ENCODE measurements at places on chromosomes 2 and 18.

DNA sequence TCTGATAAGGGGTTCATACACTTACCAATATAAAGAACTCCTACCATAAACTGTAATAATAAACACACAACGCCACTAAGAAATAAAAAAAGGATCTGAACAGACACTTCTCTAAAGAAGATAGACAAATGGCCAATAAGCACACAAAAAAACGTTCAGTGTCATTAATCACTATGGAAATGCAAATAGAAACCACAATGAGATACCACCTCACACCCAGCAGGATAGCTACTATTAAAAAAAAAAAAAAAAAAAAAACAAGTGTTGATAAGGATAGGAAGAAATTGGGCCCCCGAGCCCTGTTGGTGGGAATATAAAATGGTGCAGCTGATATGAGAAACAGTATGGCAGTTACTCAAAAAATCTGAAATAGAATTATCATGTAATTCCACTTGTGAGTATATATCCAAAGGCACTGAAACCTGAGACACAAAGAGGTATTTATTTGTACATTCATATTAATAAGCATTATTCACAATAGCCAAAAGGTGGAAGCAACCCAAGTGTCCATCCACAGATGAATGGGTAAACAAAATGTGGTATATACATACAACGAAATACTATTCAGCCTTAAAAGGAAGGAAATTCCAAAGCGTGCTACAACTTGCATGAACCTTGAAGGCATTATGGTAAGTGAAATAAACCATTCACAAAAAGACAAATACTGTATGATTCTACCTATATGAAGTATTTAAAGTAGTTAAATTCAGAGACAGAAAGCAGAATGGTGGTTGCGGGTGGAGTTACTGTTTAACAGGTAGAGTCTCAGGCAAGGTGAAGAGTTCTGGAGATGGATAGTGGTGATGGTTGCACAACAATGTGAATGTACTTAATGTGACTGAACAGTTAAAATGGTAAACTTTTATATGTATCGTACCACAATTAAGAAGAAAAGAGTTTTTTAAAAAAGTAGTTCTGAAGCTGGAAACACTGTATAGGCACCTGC lies 17.9 kb downstream of the REV1 start:
- no peak for DNase-seq

DNA sequence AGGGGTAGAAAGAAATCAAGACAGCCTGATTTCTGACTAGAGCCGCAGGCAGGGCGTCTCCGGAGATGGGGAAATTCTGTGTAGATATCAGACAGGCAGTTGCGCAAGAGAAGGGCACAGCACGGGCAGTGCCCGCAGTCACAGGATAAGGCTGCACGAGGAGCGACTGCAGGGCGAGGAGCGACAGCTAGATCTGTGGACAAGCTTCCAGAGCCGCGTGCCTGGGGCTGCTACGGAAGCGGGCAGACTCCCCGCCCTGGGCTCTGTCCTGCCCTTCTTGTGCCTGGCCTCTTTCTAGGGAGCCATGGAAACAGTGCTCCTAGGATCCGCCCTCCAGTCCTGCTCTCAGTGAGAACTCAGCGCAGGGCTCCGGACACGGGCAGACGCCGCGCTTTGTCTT lies 12.6 kb downstream of the MC5R start:
- DNase-seq: no peak

GRCh38 chr2:48768669-48769068 lies 13.1 kb upstream of the LHCGR start:
- DNase-seq: no peak

DNA sequence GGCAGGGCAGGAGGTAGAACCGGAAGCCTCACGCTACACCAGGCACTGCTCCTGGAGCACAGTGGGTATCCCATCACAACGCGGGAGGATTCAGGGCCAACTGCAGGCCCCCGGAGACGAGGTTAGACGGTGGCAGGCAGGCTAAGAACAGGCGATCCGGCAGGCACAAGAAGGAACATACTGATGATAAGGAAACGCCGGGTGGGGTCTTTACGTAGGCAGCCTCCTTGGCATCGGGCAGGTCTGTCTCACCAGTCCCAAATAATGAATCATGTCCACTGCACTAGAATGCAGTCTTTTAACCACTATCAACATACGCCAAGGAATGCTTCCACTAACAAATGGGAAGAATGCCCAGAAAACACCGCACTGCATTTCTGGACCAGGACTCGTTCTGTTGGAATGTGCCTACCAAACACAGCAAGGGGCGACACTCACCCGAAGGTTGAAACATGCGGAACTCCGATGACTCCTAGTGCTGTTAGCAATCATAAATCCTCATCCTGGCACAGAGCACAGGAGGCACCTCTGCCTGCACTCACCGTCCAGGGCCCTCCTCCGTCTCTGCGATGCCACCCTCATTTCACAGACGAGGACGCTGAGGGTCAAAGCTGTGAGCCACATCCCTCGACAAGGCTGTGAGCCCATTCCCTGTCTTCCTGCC lies 35.2 kb downstream of the ZNF516 start:
- DNase-seq: no peak

- no peak for DNase-seq
Observed at GRCh38 chr2:9236045-9236344, 29.4 kb downstream of the ASAP2 start.

- DNase-seq: no peak
Observed at GRCh38 chr2:7094231-7094741, 177.1 kb downstream of the RNF144A start.

GRCh38 chr2:228048838-228049490 lies 132.5 kb downstream of the SPHKAP start:
- no peak for DNase-seq

- DNase-seq: peak; percentile 17
Observed at GRCh38 chr18:13611601-13612195, 114.7 kb downstream of the FAM210A start.

DNA sequence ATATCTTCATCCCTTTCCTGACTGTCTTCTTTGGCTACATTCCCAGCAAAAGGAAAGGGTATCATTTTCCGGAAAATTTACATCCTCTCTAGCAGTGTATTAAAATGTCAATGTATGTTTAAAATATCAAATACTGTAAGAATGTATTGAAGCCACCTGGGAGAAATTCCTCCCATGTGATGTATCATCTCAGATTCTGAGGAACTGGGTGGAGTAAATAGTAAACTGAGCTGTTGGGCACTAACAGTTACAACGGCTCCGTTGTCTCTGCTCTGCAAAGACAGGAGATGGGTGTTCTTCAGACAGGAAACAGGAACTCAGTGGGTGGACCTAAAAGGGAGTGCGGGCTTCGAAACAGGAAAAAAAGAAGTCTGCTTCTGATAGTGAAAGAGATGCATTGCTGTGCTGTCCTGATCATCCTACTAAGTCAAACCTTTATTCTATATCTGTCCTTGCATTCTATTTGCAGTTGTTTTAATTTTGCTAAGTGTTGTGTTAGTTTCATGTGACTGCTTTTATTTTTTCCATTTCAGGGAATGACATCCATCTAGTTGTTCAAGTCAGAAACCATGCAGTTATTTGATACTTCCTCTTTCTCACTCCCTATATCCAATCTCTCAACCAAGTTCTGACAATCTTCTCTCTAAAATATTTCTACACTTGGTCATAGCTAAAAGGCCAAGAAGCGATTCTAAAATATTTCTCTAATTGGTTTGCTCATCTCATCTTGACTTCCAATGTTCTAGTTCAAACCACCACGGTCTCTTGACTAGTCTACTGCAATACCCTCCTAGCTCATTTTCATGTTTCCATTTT lies 19.4 kb downstream of the DOK1 start:
- DNase-seq: no peak

GRCh38 chr2:15163326-15163725 lies 397.8 kb downstream of the NBAS start:
- DNase-seq: no peak

DNA sequence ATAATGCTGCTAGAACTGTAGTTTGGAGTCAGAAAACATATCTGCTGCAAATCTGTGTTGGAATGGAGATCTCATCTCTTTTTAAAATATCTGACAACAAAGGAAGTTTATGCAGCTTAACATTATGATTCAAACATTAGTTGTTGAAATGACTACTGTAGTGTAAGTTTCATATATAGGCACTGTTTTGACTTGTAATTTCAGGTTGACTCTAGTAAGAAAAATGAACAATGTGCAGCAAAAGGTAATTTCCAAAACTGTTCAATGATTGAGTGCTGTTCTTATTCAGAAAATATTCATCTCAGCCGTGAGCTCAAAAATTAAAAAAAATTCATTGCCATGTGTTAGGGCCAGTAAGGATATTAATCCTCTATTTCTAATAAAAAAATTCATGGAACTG lies 48.5 kb downstream of the CCDC138 start:
- no peak for DNase-seq

Measured in stimulated activated CD4-positive, alpha-beta T cell treated with anti-CD3 and anti-CD28 coated beads, Interleukin-12 subunit alpha, Interleukin-12 subunit beta, amount 100 ng/mL, for 24 hours (primary cell).